NCI-H2107 (cell line): ENCODE measurements at places on chromosomes 5 and 9.

GRCh38 chr5:68253624-68254585, 38.3 kb downstream of the PIK3R1 start:
- DNase-seq = no peak

DNA sequence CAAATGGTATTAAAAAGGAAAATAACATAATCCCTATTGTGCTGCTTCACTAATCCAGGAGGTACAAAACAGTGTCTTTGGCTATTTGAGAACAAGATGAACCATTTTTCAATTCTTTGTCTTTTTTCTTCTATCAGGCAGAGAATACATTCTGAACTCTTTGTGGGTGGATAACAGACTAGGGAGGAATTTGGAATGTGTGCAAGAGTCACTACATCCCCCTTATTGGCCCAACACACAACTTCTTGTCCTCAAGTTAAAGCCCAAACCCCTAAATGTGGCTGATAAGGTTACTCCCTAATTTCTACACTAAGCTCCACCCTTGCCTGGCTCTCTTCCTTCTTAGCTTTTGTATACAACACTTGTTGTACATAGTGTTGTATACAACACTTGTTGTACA, 342.7 kb upstream of the RFX3 start:
- no peak for DNase-seq

- no peak for DNase-seq
Observed at GRCh38 chr9:31034311-31034710, 1350.1 kb upstream of the ACO1 start.

- DNase-seq = no peak
Observed at GRCh38 chr5:115402822-115403577, 106.5 kb upstream of the CCDC112 start.

DNA sequence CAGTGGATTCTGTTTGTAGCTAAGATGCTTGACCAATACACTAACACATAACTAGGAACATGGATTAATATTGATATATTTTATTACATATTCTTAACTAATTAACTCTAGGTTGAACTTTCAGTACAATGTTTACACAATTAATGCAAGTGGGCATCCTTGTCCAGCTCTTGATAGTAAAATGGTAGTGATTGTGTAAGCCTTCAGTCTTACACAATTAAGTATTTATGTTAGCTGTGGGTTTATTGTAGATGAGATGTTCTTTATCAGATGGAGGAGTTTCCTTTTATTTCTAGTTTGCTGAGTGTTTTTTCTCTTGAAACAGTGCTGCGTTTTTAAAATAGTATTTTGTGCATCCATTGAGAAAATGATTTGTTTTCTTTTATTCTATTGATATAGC, 1210.8 kb downstream of the CDH12 start:
- no peak for DNase-seq

DNA sequence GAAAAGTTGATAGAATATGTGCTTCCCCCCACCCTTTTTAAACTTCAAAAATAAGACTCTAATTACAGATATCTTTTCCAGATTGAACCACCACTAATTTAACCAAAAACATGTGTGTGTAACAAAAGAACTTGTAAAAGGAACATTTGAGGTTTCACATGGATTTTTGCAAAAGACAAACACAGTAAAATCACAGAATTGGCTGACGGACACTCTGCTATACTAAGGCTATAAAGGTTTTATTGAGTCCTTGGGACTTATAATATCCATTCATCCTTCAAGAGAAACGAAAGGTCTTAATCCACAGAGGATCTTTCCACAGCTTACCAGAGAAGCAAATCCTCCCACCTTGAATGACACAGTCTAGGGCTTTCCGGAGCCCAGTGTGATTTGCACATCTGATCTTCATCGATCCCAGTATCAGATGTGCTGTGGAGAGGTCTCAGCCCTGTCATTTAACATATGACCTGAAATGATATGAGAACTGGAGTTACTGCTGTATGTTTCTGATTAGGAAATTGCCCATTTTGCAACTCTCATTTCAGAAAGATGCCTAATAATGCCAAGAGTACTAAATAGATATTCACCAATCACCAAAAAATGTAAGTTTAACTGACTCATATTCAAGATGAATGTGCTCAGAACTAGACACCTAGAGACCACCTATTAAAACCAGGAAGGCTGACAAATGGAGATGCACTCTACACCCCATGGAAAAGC, 256.5 kb upstream of the FBXL7 start:
- no peak for DNase-seq
